ENCODE measurements at places on chromosomes 3 and 15. TPM values are rescaled to one million over a fixed set of nuclear protein-coding genes. Genes with fewer than 3 reads are reported as not detected.

Gene COL6A5
- not detected for total RNA-seq

Gene ARPC4
- total RNA-seq: 256 TPM

Gene SPINK8
- total RNA-seq: not detected

Gene RAP2B
- 8.3 TPM for total RNA-seq

Gene CHRNB4
- 0.88 TPM for total RNA-seq

Gene TRIM42
- total RNA-seq: not detected

Gene IL5RA
- not detected for total RNA-seq

Gene SEMA3F
- 7.1 TPM for total RNA-seq

Gene SMAD6
- total RNA-seq: 19.3 TPM

Gene MST1R
- total RNA-seq: 7.5 TPM

Gene CLDN1
- 33.5 TPM for total RNA-seq

Gene TMEM40
- 0.29 TPM for total RNA-seq

Gene DPH3
- 28.7 TPM for total RNA-seq

Gene SLC28A2
- not detected for total RNA-seq

Gene AHSG
- 0.11 TPM for total RNA-seq

Gene FANCD2OS
- total RNA-seq: not detected

Gene EXD1
- not detected for total RNA-seq

Gene PROK2
- total RNA-seq: not detected

Gene MESP2
- 0.51 TPM for total RNA-seq

Gene GALNT15
- total RNA-seq: 0.03 TPM

All from A549 treated with CpdA at 1 μM for 4 hours (cell line).